ENCODE measurements at places on chromosomes 1 and 21.

GRCh38 chr1:49026230-49026811, 249.6 kb upstream of the BEND5 start:
- no peak for DNase-seq

GRCh38 chr1:147202576-147202975, 22.6 kb downstream of the FMO5 start:
- DNase-seq = no peak

DNA sequence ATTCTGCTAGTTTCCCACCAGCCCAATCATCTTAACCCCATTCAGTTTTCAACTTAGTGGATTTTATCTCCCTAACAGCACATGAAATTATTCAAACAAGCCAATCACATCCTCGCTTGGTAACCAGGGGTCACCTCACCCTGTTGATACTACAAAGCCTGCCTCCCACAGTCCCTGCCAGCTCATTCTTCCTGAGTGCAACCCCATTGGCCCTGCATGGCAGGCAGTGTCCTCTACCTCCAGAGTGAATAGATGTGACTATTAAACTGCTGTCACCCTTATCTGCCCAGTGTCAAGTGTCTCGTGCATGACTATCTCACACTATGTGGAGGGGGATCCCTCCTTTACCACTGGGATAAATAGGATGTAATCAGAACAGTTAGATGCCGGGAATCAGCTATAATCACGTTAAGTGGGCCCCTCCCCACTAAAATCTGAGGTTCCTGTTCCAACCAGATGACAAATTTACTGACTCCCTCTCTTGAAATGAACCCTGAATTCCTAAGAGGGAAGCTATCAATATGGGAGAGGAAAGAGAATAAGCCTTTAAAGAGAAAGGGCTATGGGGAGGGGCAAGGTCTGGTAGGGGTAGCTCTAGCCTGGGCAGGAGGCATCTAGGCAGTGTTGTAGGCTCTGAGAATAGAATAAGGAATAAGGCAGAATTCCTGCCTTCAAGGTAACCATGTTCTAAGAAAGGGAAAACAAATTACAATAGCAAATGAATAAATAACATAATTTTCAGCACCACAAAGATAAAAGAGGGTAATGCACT, 155.9 kb downstream of the SLC30A10 start:
- no peak for DNase-seq

DNA sequence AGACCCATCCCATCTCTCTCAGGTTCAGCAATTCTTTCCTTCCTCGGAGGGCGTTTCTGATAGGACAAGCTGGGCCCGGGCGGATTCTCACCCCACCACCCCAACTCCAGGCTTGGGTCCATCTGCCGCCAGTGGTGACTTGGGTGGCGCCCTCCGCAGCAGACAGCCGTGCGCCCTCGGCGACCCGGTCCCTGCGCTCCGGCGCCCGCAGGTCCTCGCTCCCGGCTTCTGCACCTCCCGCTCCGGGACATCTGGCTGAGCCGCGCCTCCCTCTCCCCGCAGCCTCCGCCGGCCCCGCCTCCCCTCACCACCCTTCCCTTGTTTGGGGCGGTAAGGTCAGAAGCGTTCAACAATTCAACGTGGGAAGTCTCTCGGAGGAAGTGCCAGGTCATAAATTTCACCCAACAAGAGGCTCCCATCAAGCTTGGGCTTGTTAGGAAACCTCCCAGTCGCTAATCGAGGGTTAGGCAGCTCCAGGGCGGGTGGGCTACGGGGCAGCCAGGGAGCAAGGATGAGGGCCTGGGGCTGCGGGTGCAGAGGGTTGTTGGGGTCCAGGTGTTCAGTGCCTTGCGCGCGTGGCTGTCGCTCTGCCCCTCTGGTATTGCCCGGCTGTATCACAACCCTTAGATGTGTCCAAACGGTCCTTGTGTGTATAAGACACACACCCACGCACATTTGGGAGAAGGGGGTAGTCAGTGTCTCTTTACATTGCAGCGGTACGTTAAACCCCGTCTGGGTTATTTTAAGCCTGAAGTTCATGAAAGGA, 39.8 kb downstream of the OLIG1 start:
- no peak for DNase-seq

DNA sequence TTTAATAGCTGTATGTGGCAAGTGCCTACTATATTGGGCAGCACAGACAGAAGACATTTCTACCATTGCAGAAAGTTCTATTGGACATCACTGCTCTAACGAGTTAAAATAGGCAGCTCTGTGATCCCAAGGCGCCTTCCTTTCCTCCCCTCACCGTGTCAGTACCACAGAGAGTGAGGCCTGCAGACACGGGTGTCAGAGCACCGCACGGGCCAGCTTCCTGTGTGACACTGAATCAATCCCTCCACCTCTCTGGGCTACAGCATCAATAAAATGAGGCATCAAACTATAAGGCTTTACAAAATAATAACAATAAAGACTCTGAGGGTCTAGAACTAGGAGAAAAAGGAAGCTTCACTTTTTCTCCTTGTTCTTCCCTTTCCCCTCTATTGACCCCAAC, 246.7 kb downstream of the FOXD2 start:
- no peak for DNase-seq

- no peak for DNase-seq
Measured at GRCh38 chr1:20187103-20187812, 940 bp upstream of the PLA2G2C start.

GRCh38 chr21:26412885-26413284, 160.2 kb downstream of the CYYR1 start:
- DNase-seq = no peak

DNA sequence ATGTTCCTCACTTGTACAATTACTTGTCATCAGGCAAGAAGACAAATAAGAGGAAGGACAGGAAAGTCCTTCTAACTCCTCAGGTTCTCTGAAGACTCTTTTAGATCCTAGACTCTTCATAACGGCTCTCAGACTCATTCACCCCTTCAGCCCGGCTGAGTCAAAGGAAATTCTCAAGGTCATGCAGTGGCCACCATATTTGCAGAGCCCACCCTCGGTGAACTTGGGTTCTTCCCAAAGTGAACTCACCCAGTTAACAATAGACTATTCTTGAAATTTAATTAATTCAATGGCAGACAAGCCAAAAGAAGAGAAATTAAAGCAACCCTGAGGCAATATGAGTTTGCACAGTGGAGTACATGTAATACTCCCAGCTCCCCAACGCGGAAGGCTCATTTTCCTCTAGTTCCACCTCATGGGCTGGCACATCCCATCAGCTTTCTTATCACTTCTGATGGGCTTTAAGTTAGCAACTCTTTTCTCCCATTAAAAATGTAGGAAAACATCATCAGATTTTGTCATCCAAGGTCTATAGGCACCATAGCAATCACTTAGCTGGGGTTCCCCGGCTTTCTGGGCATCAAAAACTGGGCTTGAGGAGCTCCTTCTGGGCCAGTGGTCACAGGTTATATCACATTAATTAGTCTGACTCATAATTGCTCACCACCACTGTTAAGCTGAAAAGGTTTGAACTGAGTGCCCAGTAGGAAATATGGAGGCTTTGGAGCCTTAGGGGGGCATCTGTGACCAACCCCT, 27.8 kb upstream of the TIAM1 start:
- DNase-seq = no peak

DNA sequence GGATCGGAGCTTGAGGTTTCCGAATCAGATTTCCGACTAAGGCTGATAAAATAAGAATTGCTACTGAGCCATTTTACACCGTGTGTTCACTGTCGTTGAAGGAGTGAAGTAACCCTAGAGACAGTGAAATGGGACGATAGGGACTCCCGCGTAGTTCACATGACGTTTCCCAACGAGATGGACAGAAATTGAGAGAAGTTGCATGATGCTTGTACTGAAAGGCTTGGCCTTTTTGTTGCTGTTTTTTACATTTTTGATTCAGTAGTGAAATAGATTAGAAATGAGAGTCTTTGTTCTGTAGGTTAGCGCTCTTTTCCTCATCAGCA, 1.2 kb downstream of the KHDRBS1 start:
- DNase-seq = no peak

- DNase-seq = no peak
Measured at GRCh38 chr1:70717656-70718055, 306.6 kb downstream of the CTH start.

DNA sequence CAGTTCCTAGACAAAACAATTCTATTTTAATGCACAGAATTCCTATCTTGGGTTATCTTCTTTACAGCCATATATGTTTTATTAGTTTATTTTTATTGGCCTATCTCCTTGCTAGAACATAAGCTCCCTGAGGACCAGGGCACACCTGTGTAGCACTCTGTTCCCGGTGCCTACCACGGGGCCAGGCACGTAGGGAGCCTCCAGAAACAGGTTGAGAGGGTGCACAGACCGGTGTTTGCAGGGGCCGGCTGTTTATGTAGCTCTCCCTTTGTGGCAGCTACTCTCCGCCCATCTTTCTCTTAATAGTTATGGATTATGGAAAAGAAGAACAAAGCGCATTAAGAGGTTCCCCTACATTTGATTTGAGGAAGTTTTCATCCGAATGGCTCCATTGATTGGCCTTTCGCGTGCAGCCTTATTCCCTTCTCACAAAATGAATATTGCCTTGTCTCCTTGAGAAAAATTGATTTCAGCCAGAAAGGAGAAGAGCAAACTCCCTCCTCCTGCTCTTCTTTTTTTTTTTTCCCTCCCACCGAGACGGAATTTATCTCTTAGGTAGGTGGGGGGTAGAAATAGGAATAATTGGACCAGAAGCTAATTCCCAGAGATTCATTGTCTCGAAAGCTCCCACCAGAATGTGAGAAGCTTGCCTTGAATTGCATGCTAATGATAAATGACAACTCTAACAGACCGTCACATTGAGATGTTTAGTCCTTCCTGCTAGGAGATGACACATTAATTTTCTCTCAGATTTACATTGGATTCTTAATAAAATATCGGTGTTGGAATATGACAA, 447.4 kb downstream of the CAMTA1 start:
- DNase-seq = no peak

GRCh38 chr1:35807614-35808449, at the start of gene AGO4:
AGO4 (plus strand) TSS chr1:35808016; CDS start chr1:35808417, 401 bp downstream.
- no peak for DNase-seq

- DNase-seq = no peak
Measured at GRCh38 chr1:116820369-116820768, 66.1 kb downstream of the CD2 start.

DNA sequence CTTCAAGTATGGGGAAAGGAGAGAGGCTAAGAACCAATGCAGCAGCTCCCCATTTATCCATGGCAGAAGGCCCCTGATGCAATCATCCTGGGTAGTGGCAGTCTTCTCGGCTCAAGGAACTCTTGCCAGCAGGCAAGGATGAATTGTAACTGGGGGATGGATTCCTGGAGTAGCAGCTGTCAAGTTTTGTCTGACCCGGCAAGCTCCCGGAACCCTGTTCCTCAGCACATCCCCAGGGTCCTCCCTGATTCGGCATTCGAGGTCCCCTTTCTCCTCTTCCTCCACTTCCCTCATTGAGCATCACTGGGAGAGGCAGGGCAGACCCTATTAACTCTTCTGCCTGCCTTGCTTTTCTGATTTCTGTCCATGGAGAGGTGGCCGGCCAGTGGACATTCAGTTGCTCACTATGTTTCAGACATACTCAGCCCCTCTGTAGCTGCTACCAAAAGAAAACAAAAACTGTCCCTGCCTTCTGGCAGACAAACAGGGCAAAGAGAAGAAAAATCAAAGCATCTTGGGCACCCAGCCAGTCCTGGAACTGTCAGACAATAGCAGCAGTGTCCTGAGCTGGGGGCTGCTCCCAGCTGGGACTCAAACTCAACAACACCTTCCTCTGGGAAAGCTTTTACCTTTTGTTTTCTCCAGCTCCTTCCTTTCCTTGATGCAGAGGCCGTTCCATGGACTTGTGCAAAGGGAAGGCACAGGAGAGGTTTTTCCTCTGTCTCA, 5.6 kb upstream of the PTCH2 start:
- DNase-seq = no peak

DNA sequence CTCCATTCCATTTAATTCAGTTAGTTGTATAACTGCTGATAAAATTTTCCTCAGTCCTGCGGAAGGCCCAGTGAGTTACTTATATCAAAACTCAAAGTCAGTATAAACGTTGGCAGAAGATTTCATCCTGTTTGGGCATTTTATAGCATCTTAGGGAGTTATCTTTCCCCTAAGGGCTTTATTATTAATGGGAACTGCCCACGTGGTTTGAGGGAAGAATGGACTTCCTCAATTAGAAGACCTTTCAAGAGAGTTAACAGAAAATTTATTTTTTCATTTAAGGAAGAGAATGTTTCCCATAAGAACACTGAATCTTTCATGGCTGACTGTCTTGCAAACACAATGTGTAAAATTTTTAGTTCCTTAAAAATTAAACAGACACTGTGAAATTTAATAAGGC, 400.1 kb downstream of the NEGR1 start:
- no peak for DNase-seq

- DNase-seq = no peak
Measured at GRCh38 chr21:41827951-41828883, 50.9 kb downstream of the PRDM15 start.

DNA sequence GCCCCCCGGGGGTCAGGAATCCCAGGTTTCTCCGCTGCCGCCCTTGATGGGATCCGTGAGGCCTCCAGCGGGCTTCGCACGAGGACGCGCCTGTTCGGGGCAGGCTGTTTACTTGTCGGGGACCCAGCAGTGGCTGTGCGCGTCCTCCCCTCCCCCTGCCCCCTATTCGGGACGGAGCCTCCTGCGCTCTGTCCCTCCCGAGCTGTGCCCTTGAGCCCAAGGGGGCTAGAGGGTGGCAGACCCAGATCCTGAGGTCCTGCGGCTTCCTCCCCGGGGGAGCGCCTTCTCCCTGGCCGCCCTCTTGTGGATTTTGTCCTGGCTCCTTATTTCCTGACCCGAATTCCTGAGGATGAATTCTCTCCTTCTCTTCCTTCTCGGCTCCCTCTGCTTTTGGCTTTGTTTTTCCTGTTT, 38.4 kb downstream of the PIK3CD start:
- no peak for DNase-seq

DNA sequence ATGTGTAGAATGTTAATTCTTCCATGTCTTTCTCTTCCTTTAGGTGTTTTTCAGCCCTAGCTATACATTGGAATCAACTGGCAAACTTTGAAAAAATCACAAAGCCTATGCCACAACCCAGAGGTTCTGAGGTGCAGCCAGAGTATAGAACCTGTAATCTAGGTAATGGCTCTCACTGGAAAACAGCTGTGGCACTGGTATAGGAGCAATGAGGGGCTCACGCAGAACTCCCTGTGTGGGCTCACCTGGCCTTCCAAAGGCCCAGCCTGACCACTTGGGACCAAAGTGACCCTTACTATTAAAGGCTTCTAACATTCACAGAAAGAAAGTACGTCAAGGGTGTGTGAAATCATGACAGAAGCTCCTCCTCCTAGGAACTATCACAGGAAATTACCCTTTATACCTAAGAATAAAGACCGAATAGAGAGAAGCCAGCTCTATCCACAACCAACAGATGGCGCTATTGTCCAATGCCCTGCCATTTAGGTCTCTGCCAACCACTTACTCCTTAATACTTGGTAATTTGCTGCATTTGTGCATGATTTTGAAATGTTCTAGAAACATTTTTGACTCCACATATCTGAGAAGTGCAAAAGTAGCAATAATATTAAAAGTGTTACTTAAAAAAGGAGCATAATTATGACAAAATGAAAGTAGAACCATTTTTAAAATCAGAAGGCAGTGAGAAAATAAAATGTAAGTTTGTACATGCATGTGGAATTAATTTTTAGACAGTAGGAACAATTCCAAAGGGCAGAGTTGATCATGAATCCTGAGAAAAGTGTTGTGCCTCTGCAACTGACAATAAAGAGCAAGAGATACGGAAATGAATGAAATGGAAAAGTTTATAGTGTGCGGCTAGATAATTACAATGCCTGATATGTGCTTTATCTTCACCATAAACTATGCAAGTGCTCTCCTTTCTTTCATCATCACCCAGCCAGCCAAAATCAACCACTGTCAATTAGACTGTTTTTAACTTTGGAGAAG, 93.1 kb upstream of the HAO2 start:
- DNase-seq = no peak
